Heart right ventricle (tissue), 16 donors: ENCODE measurements at places on chromosomes 1 and 21.

DNA sequence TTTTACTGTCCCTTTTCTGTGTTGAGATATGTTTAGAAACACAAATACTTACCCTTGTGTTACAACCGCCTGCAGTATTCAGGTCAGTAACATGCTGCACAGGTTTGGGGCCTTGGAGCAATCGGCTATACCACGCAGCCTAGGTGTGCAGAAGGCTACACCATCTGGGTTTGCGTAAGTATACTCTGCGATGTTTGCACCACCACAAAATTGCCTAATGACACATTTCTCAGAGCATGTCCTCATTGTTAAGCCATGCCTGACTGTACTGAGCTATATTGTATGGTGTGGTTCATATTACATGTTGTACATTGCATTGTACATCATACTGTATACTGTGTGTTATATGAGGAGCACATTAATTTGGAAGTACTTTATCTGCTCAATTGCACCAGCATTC is 247.4 kb downstream of the RHOU start:
- no peak for DNase-seq

GRCh38 chr1:44347280-44347679 is 7.8 kb downstream of the ERI3 start:
- DNase-seq, result no peak

DNA sequence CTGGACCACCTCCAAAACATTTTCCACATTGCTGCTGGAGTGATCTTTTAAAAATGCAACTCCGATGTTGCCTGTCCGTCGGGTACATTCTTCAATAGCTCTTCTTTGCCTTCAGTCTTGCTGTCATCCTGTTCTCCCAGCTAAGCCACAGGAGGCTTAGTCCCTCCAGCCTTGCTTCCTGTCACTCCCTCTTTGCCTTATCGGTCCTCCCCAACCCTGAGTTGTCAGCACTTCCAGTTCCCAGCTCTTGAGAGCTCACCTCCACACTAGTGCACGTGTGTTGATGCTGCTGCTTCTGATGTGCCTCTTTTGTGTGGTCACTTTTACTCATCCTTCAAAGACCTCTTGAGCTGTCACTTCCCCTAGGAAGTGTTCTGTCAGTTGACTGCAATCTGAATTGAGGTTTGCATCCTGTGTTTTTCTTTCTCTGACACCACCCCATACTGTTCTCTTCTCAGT is 15.3 kb downstream of the UCK2 start:
- DNase-seq, result peak; percentile 29

DNA sequence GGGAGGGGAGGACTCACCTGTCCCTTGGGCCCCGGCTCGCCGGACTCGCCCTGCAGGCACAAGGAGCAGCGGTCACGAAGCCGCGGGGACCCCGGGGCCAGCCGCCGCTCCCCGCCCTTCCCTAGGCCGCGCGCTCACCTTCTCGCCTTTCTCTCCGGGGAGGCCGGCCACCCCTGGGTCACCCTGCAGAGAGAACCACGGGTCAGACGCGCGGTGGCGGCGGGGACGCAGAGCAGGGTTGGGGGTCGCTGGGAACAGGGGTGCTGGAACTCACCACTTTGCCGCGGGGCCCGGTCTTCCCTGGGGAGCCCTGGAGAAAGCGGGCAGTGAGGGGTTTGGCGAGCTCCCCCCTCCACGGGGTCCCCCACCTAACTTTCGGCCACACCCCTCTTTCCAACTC is 13.3 kb downstream of the COL9A2 start:
- DNase-seq, result no peak

- DNase-seq, result no peak
Measured at GRCh38 chr1:235088430-235088829, 40.2 kb downstream of the TOMM20 start.

DNA sequence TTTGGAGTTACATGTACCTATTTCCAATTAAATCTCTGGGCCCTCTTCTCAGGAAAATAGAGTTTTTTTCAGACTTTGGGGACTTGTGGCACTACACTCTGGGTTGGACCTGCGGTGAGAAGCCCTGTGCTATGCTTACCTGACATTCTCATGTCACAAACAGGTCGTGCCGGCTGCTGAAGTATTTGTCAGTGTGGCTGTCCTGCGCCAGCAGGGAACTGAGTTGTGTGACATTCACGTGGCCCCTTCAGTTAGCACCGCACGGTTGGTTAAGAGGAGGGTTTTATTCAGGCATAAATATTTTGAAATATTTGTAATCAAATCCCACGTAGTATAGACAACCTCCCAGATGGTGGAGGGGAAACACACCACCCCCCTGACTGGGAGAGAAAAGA is 6.3 kb upstream of the COL6A2 start:
- no peak for DNase-seq

- no peak for DNase-seq
Measured at GRCh38 chr1:167052389-167052788, 37.8 kb downstream of the GPA33 start.

GRCh38 chr1:81760477-81761097 is 40.1 kb upstream of the ADGRL2 start:
- no peak for DNase-seq

- DNase-seq, result no peak
Measured at GRCh38 chr1:105317976-105318375, 1568.3 kb downstream of the AMY1C start.

DNA sequence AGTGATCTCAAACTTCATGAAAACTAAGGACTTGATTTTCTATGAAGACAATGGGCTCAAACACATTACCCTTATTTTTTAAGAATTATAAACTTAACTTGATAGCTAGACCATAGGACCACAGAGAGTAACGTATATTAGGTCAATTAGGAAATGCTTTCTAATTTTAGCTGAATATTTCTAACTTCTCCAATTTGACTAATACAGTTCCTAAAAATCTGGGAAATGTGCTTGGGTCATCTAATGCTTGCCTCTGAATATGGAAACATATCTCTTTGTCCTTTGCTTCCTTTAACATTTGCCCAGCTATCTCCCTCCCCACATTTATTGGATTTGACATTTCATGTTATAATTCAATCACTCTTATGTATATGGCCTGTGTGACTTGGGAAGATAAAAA is 141.4 kb downstream of the LHX8 start:
- DNase-seq, result no peak

GRCh38 chr1:94729267-94729666 is 90.9 kb upstream of the SLC44A3 start:
- DNase-seq, result peak; percentile 44

- DNase-seq, result no peak
Measured at GRCh38 chr1:192807211-192808162, 1.4 kb upstream of the RGS2 start.

DNA sequence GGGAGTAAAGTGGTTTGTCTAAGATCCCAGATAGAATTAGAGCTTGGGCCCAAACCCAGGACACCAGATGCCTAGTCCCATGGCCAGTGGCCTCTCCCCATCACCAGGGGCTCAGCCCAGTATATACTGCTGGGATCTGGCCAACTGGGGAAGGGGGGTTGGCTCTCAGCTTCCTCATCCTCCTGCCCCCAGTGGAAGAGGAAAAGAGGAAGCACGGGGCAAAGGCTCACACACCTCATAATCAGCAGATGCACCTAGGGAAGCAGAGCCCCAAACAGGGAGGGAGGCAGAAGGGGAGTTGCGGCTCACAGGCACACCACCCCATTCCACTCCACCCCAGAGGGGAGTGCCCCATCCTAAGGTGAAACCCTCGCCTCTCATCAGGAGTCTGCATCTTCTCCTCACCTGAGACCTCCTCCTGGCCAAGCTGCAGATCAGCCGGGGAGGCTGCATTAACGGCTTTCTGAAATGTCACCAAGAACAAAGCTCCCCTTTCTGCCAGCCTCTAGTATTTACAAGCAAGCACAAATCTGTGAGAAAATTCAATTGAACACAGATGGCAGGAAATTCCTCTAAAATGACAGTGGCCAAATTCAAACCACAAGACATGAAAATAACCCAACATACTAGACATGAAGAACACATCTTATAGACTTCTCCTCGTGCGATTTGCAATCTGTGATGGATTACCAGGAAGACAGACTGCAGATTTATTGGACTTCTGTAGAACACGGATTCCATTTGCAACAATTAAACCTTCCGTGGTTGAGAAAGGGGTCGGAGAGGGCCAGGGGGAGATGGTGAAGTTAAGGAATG is 82.8 kb downstream of the GLIS1 start:
- no peak for DNase-seq

DNA sequence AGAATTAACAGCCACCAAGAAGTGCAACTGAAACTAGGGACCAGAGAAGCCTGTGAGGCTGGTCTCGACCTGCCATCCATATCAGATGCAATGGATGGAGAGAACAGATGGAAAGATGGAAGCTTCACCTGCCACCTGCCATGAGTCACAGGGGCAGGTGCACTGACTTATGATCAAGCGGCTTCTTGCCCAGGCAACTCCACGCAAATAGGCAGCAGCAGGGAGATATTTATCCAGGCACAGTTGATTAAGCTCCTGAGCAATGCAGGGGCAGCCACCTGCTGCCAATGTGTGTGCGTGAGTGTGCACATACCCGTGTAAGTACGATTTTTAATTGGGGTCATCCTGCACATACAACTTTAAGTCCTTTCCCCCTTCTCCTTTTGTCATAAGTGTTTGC is 174.2 kb downstream of the PTPRU start:
- DNase-seq, result no peak

GRCh38 chr1:29674627-29675326 is 438.5 kb downstream of the PTPRU start:
- DNase-seq, result no peak

GRCh38 chr1:3657096-3657475 is 4.8 kb downstream of the TP73 start:
- DNase-seq, result no peak

DNA sequence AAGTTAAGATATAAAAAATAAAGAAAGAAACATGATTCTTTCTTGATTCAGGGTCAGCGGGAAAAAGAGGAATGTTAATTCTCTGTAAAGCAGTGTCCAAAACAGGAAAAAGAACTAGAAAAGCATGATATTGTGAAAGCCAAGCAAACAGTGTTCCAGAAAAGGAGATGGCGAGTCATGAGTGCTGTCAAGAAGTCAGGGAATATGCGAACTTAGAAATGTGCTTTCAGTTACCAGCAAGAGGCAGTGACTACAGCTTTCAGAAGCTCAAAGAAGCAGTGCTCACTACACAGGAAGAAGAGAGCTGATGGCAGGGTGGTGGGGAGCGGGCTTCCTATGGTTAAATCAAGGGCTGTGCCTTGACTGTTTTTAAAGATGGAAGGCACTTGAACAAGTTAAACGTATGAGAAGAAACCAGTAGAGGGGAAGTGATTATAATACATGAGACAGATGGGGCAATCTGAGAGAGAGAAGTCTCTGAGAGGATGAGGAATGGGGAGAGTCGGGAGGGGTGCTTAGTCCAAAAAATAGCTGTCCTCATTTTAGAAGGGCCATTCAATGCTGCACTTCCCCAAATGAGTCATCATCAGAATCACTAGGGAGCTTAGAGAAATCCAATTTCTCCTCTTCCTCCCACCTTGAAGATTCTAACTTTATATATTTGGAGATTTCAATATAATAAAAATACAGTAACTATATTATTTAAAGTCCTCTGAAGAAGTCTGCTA is 90.4 kb downstream of the KCNK1 start:
- DNase-seq, result no peak

GRCh38 chr1:54459140-54459539 is 52.9 kb upstream of the SSBP3 start:
- DNase-seq, result no peak

- no peak for DNase-seq
Measured at GRCh38 chr1:33696962-33697361, 166.9 kb upstream of the HMGB4 start.

DNA sequence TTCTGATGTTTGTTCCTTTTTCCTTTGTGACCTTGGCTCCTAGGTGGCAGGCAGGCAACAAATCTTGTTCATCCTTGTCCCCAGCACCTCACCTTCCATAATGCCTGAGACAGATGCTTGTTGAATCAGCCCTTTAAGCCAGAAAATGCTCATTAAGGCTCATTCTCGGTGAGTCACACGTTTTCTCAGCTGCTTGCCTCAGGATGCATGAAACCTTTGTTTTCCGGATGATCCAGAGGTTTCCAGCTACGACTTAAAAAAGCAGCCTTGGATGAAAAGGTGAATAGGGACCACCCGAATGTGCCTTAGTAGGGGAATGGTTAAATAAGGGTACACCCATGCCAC is 4.6 kb upstream of the ATP13A2 start:
- no peak for DNase-seq

DNA sequence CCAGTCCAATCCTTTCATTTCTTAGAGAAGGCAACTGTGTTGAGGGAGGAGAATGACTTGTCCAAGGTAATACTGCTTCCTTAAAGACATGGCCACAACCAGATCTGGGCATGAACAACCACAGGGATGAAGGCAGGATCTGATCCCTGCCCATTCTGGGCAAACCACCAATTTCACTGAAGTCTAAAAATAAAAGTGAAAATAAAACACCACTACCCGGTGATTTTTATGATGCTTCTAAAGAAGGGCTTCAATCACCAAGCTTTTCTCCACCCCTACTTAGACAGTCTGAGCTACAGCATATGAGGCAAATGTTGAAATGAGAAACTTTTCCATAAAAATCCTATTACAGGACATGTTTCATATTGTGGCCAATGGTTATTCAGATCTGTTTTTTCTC is 133.0 kb downstream of the PTPN14 start:
- no peak for DNase-seq

- no peak for DNase-seq
Measured at GRCh38 chr21:44043613-44044012, 31.5 kb downstream of the TRAPPC10 start.

DNA sequence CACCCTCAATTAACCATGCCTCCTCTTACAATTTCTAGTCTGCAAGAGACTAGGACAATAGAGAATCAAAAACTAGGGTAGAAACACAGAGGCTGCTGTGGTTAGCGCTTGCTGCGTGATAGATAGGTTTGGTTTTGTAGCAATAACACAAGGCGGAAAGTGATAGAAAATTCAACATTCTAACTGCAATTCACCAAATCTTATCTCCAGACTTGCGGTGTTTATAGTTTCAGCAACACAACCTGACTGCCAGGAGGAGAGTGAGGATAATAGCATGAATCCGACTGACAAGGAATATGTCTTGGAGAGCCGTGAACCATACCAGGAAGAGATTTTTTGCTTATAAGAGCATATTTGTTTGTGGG is 30.7 kb upstream of the IFNAR2 start:
- DNase-seq, result no peak

- DNase-seq, result no peak
Measured at GRCh38 chr1:203126151-203126865, 1.2 kb upstream of the ADORA1 start.

DNA sequence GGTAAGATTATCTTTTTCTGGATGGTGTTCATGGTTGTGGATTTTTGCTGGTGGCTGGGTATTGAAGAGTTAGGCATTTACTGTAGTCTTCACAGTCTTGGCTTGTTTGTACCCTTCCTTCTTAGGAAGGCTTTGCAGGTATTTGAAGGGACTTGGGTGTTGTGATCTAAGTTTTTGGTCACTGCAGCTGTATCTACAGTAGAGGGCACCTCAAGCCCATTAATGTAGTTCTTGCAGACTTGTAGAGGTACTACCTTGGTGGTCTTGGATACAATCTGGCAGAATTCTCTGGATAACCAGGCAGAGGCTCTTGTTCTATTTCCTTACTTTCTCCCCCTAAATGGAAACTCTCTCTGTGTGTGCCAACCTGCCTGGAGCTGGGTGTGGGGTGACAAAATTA is 155.8 kb upstream of the BRINP3 start:
- DNase-seq, result no peak
